ENCODE measurements at places on chromosomes 11 and 22.

DNA sequence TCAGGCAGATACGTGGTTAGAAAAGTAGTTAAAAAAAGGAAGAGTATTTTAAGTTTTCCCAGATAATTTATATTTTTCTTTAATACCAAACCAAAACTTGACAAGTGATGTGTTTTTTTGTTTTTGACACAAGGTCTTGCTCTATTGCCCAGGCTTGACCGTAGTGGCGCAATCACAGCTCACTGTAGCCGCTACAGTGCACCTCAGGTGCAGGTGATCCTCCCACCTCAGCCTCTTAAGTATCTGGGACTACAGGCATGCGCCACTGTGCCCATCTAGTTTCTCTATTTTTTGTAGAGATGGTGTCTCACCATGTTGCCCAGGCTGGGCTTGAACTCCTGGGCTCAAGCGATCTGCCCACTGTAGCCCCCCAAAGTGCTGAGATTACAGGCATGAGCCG is 92.5 kb downstream of the MTMR3 start:
- H3K36me3 ChIP-seq = peaks cover 7% of the 10 kb centered on the region
- no peak overlapping the region for H3K27ac ChIP-seq
- DNase-seq = no peak
- H3K4me3 ChIP-seq = no peak overlapping the region

DNA sequence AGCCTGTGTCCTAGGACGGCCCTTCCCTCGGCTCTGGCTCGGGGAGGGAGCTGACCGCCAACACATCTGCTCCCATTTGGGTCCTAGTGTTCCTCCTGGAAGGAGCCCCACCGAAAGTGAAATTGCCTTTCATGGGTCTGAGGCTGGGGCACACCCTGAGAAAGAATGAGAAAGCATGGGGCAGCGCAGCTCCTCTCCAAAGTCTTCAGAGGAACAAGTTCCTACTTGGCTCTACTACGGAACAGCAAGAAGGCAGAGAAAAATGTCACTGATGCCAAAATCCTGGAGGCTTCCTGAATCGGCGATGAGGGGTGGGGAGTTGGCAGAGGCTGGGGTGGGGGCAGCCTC is 41.5 kb upstream of the MYEOV start:
- no peak overlapping the region for H3K27ac ChIP-seq
- no peaks in the 10 kb centered on the region for H3K4me1 ChIP-seq
- no peak overlapping the region for H3K4me3 ChIP-seq
- DNase-seq = no peak
- H3K36me3 ChIP-seq = no peaks in the 10 kb centered on the region
- no peaks in the 10 kb centered on the region for H3K27me3 ChIP-seq

- H3K27me3 ChIP-seq = no peaks in the 10 kb centered on the region
- DNase-seq = no peak
- H3K27ac ChIP-seq = peak overlapping the region; percentile 26
Observed at GRCh38 chr22:29641042-29641699, 37.7 kb downstream of the NF2 start.

DNA sequence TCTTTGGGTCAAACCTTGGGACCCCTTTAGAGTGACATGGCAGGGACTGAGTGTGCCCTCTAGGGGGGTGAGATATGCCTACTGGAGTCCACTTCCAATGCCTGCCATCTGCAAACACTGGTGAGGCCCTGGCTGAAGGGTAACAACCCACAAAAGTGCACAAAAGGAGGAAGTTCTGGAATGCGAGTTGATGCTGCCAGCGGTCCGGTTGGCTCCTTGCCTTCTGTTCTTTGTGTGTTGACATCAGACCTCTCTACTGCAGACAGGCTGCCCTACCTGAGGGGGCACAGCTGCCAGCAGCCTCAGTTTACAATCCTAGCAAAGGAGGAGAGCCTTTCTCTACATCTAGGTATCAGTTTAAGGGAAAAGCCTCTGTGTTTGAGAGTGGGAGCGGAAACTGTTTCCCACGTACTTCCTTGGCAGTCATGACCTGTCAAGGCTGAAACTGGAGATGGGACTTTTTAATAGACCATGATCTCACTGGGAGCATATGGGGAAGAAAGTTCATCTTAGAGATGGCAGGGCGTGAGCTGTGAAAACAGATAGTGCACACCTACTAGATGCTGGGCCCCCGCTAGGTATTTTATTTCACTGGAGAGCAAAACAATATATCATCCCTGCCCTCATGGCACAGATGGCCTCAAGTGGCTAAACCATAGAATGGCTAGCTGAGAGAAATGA is 27.2 kb downstream of the BMAL1 start:
- H3K27me3 ChIP-seq = no peaks in the 10 kb centered on the region
- no peak overlapping the region for H3K27ac ChIP-seq
- no peak for DNase-seq
- H3K4me3 ChIP-seq = no peak overlapping the region
- peaks cover 35% of the 10 kb centered on the region for H3K36me3 ChIP-seq
- H3K4me1 ChIP-seq = peaks cover 16% of the 10 kb centered on the region

DNA sequence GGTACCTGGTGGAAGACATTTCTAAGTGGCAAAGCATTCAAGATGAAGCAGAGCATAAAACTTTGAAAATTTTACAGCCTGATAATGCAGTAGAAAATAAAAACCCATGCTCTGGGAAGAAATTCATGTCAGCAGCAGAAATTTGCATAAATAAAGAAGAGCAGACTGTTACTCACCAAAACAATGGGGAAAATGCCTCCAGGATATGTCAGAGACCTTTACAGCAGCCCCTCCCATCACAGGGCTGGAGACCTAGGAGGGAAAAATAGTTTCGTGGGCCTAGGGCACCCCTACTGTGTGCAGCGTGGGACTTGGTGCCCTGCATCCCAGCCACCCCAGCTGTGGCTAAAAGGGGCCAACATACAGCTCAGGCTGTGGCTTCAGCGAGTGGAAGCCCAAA is 5.4 kb upstream of the DKK3 start:
- peaks cover 4% of the 10 kb centered on the region for H3K4me1 ChIP-seq
- H3K27ac ChIP-seq = no peak overlapping the region
- no peak overlapping the region for H3K4me3 ChIP-seq
- DNase-seq = no peak

- no peaks in the 10 kb centered on the region for H3K4me1 ChIP-seq
Observed at GRCh38 chr11:29962243-29962642, 54.6 kb downstream of the KCNA4 start.

DNA sequence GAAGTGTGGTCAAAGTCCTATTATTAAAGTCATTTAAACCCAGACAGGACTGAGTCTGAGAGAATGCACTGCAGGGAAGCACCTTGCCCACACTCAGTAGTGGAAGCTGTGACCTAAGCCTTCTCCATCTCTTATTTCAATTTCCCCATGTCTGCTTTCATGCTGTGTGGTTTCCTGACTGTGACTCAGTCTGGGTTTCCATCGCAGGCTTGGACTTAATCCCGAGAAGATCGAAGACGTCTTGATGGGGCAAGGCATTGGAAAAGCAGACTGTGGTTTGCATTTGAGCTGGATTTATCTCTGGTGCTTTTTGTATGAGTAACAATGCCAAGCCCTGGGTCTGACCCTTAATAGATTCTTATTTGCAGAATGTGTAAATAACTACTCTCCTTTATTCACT is 238.9 kb downstream of the NTM start:
- H3K36me3 ChIP-seq = no peaks in the 10 kb centered on the region
- H3K27ac ChIP-seq = no peak overlapping the region
- H3K27me3 ChIP-seq = no peaks in the 10 kb centered on the region
- no peak for DNase-seq
- H3K4me1 ChIP-seq = no peaks in the 10 kb centered on the region

Data from activated CD8-positive, alpha-beta T cell treated with anti-CD3 and anti-CD28 coated beads, Interleukin-2, amount 10 ng/mL, durations not matched to agents 7 days and 5 days (primary cell).